NCI-H2171 treated with DMSO at 0.1 percent for 48 hours (cell line): ENCODE measurements at places on chromosomes 12 and 14.

GRCh38 chr12:93921521-93921920 is 226.9 kb upstream of the PLXNC1 start:
- no peak for DNase-seq

DNA sequence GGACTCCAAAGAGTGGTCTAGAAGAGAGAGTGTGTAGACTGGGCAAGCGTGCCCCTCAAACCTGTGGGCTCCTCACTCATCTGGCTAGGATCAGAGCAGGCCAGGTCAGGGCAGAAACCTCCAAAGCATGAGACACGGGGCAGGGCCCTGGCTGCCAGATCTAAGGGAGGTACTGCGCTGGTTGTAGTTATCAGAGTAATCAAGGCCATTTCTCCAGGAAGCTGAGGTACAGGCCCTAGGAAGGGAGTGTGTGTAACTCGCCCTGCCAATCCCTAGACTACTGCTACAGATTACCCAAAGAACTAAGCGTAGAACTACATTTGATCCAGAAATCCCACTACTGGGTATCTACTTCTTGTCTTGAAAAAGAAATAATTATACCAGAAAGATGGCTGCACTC is 84.5 kb downstream of the SSPN start:
- DNase-seq = no peak

DNA sequence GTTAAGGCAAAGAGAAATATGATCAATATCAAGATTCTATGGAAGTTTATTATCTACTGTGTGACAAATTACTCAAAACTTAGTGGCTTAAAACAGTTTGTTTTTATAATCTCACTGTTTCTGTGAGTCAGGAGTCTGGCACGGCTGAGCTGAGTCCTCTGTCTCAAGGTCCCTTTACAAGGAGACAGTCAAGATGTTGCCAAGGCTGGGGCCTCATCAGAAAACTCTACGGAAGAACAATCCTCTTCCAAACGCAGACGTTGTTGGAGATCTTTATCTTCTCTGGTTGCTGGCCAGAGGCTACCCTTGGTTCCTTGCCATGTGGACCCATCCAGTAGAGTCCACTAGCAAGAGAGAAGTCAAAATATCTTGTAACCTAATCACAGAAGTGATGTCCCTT is 100.6 kb upstream of the CCND2 start:
- DNase-seq = no peak

DNA sequence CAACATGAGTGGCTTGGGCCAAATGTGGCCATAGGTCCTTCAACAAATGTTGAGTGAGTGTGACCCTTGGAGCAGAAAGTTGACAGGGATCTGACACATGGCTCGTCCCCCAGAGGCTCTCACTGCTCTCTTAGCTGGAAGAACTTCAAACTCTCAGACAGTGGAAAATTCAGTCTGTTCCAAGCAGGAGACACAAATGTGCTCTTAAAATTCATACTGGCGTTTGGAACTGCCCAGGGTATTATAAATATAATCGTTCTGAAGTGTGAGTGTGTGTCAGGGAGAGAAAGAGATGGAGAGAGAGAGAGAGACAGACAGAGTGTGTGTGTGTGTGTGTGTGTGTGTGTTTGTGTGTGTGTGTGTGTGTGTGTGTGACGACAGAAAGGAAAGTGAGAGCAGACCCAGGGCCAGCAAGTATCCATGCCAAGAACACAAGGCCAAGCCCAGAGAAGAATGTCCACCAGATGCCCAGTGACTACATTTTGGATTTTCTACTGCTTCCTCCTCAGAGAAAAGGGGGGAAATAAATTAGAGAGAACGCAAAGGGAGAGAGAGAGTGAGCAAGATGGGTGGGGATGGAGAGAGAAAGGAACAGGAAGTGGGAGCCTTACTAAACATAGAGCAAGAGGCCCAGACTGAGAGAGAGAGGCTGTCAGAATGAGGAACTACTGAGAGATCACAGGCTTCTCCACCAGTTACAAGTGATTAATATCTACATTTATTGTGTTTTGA is 193.6 kb upstream of the NUDT4 start:
- no peak for DNase-seq

DNA sequence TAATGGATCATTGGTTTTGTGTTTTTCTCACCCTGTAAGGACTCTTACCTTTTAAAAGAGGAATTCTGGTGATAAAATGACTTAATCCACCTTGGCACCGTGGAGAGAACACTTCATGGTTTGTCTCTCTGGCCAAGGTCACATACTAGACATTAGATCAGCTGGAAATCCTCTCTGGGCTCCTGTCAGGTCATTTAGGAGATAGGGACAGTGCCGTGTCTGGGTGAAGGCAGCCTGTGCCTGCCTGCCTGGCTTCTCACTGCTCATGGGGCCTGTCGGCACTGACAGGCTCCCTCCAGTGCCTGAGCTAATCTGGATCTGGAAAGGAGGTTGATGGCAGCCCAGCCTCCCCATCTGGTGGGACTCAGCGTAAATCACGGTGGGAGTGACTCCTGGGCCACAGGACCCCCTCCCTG is 5.7 kb downstream of the CRADD start:
- no peak for DNase-seq

- no peak for DNase-seq
Measured at GRCh38 chr12:88921434-88921833, 341.2 kb upstream of the KITLG start.

DNA sequence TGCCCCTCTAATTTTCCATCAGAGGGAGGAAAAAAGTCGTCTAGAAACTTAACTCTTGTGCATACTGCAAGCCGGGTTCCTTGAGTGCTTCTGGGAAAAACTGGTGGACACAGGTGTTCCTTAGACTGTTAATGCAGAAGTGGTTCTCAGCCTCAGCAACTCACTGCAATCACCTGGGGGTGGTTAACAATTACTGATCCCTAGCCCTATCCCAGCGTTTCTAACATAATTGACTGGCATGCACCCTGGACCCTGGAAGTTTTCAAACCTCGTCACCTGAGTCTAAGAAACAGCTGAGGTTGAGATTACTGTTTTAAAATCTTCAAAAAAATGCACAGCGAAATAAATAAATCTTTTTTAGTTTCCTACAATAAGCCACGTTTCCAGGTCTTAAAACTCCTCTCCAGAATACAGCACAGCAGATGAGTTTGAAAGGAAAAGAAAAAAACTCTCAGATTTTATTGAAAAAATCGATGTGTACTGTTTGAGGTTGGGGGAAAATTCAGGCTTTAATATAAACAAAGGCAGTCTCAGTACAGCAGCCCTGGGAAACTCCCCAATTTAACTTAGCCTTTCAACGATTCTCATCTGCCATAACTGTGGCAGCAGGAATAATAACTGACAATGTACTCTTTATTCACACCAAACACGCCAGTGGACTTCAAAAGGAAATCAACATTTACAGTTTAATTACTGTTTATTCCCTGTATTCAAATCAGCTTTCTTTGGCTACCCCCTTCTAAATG is 45.4 kb downstream of the PHLDA1 start:
- no peak for DNase-seq

GRCh38 chr12:57235728-57236131 is 6.2 kb downstream of the SHMT2 start:
- no peak for DNase-seq

DNA sequence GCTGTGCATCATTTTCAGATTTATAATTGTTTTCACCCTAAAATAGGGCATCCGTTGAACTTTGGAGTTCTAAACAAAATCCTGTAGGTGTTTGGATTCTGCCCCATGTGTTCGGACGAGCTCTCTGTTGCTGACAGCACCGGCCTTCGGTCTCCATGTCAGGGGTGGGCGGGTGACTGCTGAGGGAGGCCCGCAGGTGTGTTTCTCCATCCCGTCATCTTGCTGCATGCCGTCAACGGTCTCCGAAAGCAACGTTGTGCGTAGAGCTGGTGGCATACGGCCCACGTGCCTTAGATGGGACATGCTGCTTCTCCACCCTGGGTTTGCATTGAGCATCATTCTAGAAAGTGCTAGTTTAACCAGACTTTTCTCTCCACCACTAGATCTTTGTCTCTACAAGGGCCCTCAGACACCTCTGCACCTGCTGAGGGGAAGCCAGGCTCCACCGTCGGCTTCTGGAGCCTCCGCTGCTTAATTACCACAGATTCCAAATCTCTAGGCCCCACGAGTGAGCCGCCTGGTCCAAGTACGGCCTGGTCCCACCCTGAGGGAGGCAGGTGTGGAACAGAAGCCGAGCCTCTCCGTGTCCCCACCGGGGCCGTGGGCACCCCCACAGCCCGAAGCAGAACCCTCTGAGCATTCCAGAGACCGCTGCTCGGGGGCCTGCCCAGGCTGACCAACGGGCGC is 15.7 kb upstream of the AMN start:
- DNase-seq = no peak
